ENCODE measurements at places on chromosomes 16 and 17.

DNA sequence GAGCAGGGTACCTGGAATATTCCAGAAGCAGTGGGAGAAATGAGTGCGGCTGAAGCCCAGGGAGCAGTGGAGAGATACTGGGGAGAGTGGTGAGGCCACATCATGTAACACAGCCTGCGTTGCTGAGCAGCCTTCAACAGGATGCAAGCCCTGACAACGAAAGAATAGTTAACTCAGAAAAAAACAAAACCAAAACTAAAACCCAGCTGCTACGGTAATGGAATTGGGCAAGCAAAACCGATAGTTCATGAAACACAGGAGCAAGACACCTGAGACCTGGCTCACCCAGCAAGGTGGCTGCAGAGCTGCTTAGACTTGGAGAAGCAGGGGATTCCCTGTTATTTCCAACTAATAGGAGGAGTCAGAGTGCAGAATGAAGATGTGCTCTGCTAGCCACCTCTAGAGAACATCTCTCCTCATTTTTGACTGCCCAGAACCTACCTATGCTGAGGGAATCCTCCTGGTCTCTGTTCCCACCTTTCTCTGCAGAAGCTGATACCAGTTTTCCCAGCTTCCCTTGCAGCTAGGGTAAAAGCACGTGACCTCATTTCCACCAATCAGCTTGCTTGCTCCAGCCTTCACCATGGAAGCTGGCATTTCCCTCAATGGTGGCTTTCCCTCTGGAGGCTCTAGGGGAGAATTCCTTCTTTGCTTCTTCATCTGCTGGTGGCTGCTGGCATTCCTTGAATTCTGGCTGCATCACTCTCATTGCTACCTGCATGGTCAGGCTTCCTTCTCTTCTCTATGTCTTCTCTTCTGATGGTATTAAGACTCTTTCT lies 59.4 kb upstream of the XYLT1 start:
- no peak for DNase-seq

GRCh38 chr17:2239882-2240430 lies 63.6 kb downstream of the SMG6 start:
- peak; percentile 53 for DNase-seq

- peak; percentile 14 for DNase-seq
Measured at GRCh38 chr16:64919929-64920607, 201.8 kb downstream of the CDH11 start.

GRCh38 chr17:57481910-57482391 lies 225.6 kb downstream of the MSI2 start:
- DNase-seq: peak; percentile 92

- DNase-seq: no peak
Measured at GRCh38 chr16:30980959-30981358, 4.0 kb upstream of the HSD3B7 start.

GRCh38 chr16:69113216-69113615 lies 7.8 kb downstream of the HAS3 start:
- no peak for DNase-seq

GRCh38 chr16:65121870-65122723 lies at the start of gene CDH11:
TSS of gene CDH11 (minus strand) at chr16:65122063. CDS start at chr16:65004869, 117,194 bp downstream.
- DNase-seq: peak; percentile 70

GRCh38 chr16:87563714-87564523 lies 38.4 kb upstream of the JPH3 start:
- no peak for DNase-seq

GRCh38 chr16:13127144-13127543 lies 225.7 kb downstream of the SHISA9 start:
- DNase-seq: no peak
